ENCODE measurements at places on chromosomes 11 and 22.

- no peak for DNase-seq
These were observed 3.9 kb downstream of the JOSD1 start for GRCh38 chr22:38696606-38697424.

DNA sequence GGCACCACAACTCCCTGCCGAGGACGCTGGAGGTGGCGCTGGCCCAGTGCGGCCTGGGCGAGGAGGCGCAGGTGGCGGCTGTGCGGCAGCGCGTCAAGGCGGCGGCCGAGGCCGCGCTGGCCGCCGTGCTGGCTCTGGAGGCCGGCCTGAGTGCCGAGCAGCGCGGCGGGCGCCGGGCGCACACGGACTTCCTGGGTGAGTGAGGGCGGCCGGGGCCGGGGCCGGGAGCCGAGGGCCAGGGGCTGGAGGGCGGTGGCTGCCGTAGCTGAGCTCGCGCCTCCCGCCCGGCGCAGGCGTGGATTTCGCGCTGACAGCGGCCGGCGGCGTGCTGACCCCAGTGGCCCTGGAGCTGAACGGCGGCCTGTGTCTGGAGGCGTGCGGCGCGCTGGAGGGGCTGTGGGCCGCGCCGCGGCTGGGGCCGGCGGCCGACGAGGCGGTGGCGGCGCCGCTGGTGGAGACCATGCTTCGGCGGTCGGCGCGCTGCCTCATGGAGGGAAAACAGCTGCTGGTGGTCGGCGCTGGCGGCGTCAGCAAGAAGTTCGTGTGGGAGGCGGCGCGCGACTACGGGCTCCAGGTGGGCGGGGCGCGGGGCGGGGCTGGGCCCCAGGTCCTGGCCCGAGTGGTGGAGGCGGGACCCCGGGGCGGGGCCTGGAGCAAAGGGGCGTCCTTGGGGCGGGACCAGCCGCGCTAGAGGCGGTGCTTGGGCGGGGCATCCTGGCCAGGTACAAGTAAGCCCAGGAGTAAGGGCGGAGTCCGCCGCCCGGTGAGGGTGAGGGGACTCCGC lies 5.4 kb downstream of the CARNS1 start:
- peak; percentile 98 for DNase-seq

GRCh38 chr11:82303671-82304070 lies 430.0 kb downstream of the FAM181B start:
- DNase-seq: no peak

GRCh38 chr11:64874308-64875240 lies 3.8 kb downstream of the EHD1 start:
- no peak for DNase-seq

DNA sequence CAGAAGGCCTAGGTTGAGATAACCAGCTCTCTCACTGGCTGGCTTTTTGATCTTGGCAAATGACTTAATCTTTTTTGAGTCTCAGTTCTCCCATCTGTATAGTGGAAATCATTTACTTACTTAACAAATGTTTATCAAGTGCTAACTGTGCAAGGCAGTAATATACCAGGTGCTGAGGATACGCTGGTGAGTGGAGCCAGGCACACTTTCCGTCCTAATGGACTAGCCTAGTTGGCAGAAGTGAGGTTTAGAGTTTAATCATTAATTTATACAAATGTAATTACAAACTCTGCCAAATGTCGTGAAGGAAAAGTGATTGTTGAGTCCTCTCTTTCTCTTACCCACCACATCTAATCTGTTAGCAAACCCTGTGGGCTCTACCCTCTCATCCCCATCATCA lies 33.3 kb downstream of the EXT2 start:
- DNase-seq: no peak

- no peak for DNase-seq
These were observed 208.0 kb downstream of the CASP12 start for GRCh38 chr11:104690241-104690640.

DNA sequence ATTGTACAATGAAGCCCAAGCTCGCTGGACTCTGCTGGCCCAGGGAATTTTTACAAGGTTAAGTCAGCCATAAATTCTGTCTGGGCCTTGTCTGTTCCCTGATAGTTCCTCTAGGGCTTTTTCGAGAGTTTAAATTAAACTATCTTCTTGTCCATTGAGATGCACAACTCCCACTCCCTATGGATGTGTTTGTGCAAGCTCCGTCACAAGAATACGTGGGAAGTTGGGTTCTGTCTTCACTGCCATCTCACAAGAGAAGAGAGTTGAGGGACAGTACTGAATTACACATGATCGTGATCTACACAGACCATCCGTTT lies 153.6 kb upstream of the TTC12 start:
- DNase-seq: no peak

DNA sequence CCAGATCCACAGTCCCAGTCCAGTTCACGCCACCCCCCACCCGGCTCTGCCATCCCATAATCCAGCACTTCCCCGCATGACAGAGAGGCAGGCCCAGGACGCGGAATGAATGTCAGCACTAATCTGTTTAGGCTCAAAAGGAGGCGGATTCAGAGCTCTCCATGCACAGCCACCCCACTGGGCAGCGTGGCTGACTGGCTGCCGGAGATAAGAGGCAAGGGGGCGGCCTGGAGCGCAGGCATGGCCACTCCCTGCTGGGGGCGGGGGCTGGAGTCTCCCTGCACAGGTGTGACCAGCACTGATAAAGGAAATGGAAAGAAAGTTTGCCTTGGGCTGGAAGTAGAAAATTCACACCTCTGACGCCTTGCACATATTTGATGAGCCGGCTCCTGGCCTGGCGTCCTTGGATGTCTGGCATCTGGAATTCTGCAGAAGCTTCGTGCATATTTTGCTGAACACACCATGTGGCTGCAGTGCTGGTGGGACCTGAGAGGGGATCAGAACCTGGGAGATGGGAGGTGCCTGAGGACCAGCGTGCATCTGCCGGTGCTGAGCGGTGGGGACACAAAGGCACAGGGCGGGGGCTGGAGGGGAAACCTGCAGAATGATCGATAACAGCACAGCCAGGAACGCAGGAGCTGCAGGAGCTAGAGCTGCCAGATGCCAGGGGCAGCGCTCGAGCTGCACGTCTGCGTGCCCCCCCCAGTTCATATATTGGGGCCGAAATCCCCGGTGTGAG lies 344.4 kb downstream of the CTTN start:
- DNase-seq: no peak

DNA sequence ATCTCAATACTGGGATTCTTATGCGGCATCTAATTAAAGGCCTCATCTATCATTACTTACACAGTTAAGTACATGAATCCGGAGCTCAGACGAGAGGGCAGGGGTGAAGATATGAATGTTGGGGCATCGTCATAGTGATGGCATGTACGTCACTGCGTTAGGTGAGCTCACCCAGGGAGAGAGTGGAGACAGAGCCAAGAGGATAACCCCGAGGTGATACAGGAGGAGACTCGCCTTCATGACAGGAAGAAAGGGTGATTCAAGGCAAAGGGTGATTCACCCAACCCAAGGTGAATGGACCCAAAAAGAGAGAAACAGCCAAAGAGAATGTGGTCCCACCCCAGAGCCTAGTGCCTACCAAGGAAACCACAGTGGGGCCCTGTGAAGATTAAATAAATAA lies 132.9 kb upstream of the BLID start:
- DNase-seq: no peak

GRCh38 chr22:23183061-23183698 lies 2.9 kb downstream of the BCR start:
- no peak for DNase-seq

DNA sequence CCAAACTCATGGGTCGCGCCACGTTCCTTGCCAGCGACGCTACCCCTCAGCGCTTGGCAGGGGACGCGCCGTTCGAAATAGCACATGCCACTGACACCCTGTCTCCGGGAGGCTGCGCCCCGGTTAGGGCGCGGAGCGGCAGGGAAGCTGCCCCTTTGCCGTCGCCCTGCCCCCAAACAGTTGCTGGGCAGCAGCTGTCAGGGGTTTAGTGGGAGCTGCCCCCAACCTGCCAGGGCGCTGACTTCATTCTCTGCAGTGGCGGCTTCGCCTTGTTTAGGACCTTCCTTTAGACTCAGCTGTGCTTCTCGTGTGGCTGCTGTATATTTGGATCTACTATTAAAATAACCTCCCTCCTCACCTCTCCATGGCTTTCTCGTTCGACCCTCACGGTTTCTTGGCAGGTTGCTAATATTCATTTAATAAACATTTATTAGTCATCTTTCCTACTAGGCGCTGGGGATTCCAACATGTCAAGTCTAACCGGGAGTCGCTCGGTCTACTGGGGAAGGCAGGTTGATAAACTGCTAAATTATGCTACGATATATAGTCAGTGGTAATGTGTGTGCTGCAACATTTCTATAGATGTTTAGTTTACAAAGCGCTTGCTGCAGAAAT lies 782 bp downstream of the TMEM109 start:
- DNase-seq: no peak

DNA sequence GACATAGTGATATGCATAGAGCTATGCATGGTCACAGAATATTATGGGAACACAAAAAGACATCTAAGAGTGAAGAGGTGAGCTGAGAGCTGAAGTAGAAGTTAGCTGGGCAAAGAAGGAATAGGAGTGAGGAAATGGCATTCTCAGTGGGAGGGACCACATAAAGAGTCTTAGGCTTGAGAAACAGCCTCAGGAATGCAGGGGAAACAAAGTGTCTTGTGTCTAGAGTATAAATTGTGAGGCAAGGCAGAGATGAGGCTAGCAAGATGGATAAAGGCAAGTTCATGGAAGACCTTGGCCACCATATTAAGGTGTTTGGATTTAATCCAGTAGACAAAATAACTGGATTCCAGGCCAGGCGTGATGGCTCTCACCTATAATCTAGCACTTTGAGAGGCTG lies 40.6 kb upstream of the CRTAM start:
- DNase-seq: no peak

DNA sequence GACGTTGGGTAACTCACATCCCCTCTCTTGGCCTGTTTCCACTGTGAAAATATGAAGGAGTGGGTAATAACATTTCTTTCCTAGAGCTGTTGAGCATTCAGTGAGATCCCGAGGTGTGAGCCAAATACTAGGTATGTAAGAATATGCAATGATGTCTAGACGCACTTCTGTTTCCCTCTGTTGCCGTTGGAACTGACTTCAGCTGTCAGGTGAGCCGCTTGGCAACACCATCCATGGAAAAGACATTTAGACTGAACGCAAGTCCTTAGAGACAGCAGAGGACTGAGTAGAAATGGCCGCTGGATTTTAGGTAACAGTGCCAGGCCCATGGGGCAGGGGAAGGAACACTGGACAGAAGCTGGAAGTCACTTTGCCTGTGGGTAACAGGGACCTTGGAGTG lies 29.5 kb upstream of the SHANK2 start:
- no peak for DNase-seq

All from activated T-cell treated with anti-CD3 and anti-CD28 coated beads for 1 hour (primary cell).